ENCODE measurements at places on chromosomes 1 and 21.

GRCh38 chr1:157834430-157834829 is 7.2 kb downstream of the CD5L start:
- no peak overlapping the region for H3K4me3 ChIP-seq
- no peak overlapping the region for H3K27ac ChIP-seq
- H3K27me3 ChIP-seq: no peaks in the 10 kb centered on the region
- peaks cover 3% of the 10 kb centered on the region for H3K4me1 ChIP-seq
- H3K36me3 ChIP-seq: no peaks in the 10 kb centered on the region

- H3K27ac ChIP-seq: no peak overlapping the region
- peaks cover 2% of the 10 kb centered on the region for H3K4me1 ChIP-seq
- H3K27me3 ChIP-seq: no peaks in the 10 kb centered on the region
- H3K36me3 ChIP-seq: peaks cover 32% of the 10 kb centered on the region
- no peak for DNase-seq
Measured at GRCh38 chr1:156225677-156226014, 12.8 kb downstream of the PMF1 start.

DNA sequence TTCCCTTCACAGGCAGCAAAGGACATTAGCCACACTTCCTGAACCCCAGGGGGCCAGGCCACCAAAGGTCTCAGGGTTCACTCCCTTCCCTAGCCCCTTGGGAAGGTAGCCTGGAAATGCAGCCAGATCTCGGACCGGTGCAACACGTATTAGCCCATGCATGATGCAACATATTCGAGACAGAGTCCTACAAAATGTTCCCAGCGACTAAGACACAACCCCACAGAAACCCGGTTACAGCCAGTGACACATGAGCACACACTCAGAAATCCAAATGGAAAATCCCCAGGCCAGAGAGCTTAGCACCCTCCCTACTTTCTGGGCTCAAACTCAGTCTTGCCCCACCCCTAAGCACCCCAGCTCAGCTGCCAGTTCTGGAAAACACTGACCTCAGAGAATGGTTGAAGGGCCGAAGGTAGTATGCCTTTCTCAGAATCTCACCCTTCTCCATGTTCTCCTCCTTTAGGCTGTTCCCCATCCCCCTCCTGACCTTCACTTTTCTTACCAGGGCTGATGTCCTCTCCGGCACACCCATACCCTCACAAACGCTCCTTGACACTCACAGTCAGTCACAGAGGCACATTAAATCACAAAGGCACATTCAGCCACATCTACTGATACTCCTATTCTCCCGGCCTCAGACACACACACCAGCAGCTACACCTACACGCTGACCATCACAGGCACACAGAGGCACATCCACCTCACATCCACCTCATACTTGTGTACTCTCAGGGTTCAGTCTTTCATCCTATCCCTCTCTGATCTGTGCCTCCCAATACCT is at the start of gene TSPAN1:
Gene TSPAN1, plus strand, starts transcription at position 640 of the 784 bp plus-strand sequence. CDS start 6,021 bp downstream, outside the sequence.
- DNase-seq: no peak
- no peaks in the 10 kb centered on the region for H3K36me3 ChIP-seq
- peaks cover 25% of the 10 kb centered on the region for H3K4me1 ChIP-seq
- no peak within 1 kb of the TSS for H3K4me3 ChIP-seq
- H3K27ac ChIP-seq: no peak within 1 kb of the TSS

DNA sequence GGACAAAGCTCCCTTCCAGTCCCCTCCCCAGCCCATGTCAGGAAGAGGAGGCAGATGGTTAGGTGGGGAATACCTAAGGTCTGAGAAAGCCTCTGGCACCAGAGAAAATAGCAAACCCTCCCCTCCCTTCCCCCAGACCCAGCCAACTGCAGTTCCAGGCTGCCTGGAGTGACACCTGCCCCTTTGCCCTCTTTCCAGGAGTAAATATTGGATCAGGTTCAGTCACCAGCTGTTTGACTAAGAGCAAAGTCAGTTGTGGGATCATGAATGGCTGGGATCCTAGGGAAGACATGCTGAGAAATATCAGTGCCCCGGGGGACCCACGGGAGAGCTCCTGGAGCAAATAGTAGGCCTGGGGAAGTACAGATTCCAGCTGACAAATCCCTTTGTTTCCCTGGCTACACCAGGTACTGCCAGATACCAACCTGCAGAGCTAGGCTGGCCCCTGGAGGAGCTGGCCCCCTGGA is 12.2 kb upstream of the CDK18 start:
- H3K4me3 ChIP-seq: no peak overlapping the region
- H3K4me1 ChIP-seq: peaks cover 11% of the 10 kb centered on the region
- no peak for DNase-seq
- no peaks in the 10 kb centered on the region for H3K27me3 ChIP-seq
- H3K27ac ChIP-seq: no peak overlapping the region
- H3K36me3 ChIP-seq: no peaks in the 10 kb centered on the region
